ENCODE measurements at places on chromosomes 7 and 10.

GRCh38 chr10:33129141-33129995 lies 171.3 kb upstream of the ITGB1 start:
- no peak for DNase-seq

DNA sequence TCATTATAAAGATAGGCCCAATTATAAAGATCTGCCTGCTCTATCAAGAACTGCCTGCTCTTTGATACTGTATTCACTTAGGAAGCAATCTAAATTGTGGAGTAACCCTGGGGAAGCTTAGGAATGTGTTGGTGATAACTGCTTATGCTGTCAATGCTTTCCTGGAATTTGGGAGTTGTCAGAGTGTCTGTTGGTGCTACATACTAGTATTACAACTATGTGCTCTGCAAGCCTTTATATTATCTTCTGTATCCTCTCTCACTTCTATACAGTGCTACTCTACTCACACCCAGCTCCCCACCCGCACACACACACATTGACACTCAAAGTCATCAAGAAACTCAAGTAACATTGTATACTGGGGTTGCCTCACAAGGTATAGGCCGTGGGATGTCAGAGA lies 6.1 kb downstream of the ZNF277 start:
- no peak for DNase-seq

GRCh38 chr10:78594559-78595268 lies 474.1 kb upstream of the ZMIZ1 start:
- DNase-seq = no peak

DNA sequence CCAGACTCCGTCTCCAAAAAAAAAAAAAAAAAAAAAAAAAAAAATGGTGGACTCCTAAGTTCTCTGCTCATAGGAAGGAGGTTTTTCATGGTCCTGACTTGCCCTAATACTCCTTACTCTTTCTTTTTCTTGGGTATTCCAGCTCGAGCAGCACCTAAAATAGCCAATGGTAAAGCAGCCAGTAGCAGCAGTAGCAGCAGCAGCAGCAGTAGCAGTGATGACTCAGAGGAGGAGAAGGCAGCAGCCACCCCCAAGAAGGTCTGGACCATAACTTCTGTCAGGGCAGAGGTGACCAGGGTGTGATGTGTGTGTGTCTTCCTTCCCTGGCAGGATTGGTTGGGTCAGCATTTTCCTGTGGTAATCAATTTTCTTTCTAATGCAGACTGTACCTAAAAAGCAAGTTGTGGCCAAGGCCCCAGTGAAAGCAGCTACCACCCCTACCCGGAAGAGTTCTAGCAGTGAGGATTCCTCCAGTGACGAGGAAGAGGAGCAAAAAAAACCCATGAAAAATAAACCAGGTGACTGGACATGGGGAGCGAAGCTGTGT lies 6.9 kb downstream of the NOLC1 start:
- no peak for DNase-seq

GRCh38 chr10:49151025-49151445 lies 17.2 kb upstream of the FAM170B start:
- DNase-seq = no peak

Data from dermis microvascular lymphatic vessel endothelial cell (primary cell).